ENCODE measurements at places on chromosomes 7 and 10.

DNA sequence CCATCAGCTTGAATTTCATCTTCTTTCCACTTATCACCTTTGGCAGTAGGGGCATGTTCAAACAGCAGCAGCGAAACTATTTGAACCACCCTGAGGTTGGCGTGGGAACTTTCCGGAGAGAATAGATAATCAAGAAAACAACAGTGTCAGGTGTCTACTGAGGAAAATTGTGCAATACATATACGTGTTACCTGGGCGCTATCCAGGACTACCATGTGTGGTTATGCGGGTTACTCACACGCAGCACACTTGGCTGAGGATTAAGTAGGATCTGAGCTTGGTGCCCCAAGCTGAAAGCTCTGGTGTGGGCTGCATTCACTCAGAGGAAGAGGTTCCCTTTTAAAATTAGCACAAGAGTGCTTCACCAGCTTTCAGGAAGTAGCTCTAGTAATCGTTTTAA, 8.8 kb upstream of the ABI1 start:
- no peak overlapping the region for H3K4me3 ChIP-seq
- no peaks in the 10 kb centered on the region for H3K36me3 ChIP-seq
- DNase-seq = no peak
- peaks cover 3% of the 10 kb centered on the region for H3K4me1 ChIP-seq

GRCh38 chr7:93198472-93198871, 27.8 kb downstream of the HEPACAM2 start:
- no peaks in the 10 kb centered on the region for H3K4me1 ChIP-seq
- no peak overlapping the region for H3K4me3 ChIP-seq
- no peaks in the 10 kb centered on the region for H3K27me3 ChIP-seq
- DNase-seq = no peak
- no peak overlapping the region for H3K27ac ChIP-seq

DNA sequence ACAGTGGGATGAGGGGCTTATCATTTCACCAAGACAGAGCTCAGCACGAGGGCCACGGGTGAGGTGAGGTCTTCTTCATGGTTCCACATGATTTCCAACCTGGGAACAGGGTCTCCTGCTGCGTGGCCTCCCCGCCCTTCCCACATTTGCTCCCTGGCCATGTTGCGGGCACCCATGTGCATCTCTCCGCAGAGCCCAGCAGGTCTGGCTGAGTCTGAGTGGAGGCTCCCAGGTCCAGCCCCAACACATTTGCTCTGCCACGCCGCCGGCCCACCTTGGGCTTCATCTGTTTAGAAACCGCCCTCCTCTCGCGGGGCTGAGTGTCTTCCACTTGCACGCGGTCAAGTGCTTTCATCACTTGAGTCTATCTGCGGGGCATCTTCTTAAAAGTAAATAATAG, 14.8 kb upstream of the PRKAR1B start:
- DNase-seq = no peak
- no peaks in the 10 kb centered on the region for H3K4me1 ChIP-seq
- H3K27me3 ChIP-seq = no peaks in the 10 kb centered on the region
- peaks cover 10% of the 10 kb centered on the region for H3K36me3 ChIP-seq
- no peak overlapping the region for H3K4me3 ChIP-seq
- no peak overlapping the region for H3K27ac ChIP-seq

DNA sequence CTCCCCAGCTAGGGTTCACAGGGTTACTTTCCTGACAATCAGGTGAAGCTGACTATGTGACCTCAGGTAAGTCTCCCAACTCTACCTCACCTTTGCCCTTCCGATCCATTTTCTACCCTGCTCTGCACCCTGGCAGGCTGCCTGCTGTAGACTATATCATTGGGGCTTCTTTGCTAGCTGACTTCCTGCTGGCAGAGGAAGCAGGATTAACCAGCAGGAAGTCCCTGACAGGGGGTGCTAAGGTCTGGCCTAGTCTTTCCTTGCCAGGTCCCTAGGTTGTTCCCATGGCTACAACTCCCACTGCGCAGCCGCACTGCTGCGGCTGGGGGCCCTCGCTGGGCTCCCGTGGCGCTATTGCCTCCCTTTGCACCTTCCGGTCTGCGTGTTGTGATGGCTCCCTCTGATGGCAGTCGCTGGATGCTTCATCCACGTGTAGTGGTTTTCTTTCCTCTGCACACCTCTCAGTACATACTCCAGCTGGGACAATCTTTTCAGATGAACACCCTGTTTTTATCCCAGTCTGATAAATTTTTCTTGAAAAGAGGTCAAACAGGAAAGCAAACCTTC, 365.9 kb downstream of the REEP3 start:
- H3K27ac ChIP-seq = no peak overlapping the region
- DNase-seq = no peak
- H3K4me1 ChIP-seq = no peaks in the 10 kb centered on the region
- H3K36me3 ChIP-seq = no peaks in the 10 kb centered on the region

DNA sequence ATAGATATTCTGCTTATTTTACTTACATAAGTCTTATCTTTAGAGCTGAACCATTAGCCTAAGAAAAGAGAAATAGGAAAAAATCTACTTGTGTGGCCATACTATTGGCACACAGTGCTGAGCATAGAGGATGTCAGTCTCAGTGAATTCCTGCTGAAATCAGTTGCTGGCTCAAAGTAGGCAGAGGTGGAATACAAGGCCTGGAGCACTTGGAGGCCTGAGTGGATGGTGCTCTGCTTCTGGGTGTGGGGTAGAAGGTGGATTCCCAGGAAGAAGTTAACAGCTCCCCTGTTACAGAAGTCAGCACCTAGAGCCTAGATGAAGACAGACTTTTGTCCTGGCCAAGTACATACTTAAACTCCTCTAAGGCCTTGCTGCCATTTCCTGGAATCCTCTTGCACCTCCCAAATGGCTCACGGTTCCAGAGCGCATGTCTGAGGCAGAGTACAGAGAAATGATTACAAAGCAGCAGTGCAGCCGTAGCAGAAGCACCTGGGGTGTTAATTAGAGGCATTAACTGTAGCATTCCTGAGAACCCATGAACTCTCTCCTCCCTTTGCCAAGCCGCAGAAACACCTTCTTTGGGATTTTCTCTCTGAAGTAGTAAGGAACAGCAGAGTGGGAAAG, 18.0 kb upstream of the XPNPEP1 start:
- H3K4me3 ChIP-seq = no peak overlapping the region
- no peaks in the 10 kb centered on the region for H3K4me1 ChIP-seq
- DNase-seq = no peak
- no peaks in the 10 kb centered on the region for H3K27me3 ChIP-seq
- H3K27ac ChIP-seq = no peak overlapping the region

- no peaks in the 10 kb centered on the region for H3K27me3 ChIP-seq
- H3K27ac ChIP-seq = peak overlapping the region; percentile 92
- H3K4me1 ChIP-seq = peaks cover 36% of the 10 kb centered on the region
- H3K36me3 ChIP-seq = no peaks in the 10 kb centered on the region
Measured at GRCh38 chr7:131109759-131110296, 217.8 kb upstream of the MKLN1 start.

DNA sequence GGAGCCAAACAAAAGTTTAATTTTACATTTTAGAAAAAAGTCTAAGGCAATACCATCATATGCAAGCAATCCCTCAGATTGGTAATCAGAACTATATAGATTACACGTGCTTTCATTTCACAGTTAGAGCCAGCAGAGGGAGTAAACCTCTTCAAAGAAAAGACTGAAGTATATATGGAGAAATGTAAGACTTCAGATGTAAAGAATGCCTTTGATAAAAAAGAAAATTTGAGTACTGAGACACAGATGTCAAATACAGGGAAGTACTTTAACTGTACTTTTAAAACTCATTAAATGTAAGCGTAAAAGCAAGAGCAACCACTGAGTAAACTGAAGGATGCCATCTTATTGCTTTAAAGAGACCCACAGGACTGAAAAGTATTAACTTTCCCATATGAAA, 101.4 kb upstream of the FAM133B start:
- peaks cover 11% of the 10 kb centered on the region for H3K4me1 ChIP-seq
- no peaks in the 10 kb centered on the region for H3K27me3 ChIP-seq
- no peak overlapping the region for H3K27ac ChIP-seq
- no peak overlapping the region for H3K4me3 ChIP-seq
- H3K36me3 ChIP-seq = no peaks in the 10 kb centered on the region

DNA sequence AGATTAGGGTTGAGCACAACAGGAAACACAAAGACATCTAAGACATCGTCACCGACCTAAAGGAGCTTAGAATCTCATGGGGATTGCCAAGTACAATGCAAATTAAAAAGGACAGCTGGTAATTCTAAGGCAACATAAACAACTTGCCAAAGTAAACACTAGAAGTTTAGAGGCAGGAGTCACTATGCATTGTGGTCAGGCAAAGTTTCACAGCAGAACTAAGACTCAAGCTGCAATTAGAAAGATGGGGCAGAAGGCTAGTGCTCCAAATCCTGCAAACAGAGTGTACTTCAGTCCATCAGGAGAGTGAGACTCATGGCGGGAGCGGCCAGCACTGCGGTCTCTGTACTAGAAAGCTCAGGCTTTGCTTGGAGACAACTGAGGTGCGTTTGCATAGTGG, 52.7 kb downstream of the HIPK2 start:
- peak overlapping the region; percentile 14 for H3K27ac ChIP-seq
- no peaks in the 10 kb centered on the region for H3K27me3 ChIP-seq
- H3K4me3 ChIP-seq = no peak overlapping the region
- no peak for DNase-seq
- H3K4me1 ChIP-seq = peaks cover 18% of the 10 kb centered on the region

DNA sequence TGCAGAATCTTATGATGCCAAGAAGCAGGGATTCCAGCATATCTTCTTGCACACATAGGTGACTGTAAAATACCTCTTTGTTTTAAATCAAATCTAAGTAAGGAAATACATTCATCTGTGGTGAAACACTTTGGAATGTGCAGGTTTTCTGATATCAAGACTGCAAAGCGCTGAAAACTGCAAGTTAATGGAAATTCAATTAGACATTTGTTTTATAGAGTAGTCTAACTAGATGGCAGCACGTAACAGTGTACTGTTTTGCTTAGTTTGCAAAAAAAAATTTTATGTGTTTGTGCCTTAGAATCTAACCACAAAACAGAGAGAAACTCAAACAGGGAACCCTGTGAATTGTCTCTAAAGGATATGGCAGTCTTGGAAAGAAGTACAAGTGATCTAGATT, 259.2 kb downstream of the HDAC9 start:
- H3K36me3 ChIP-seq = no peaks in the 10 kb centered on the region
- H3K4me1 ChIP-seq = no peaks in the 10 kb centered on the region
- no peak overlapping the region for H3K27ac ChIP-seq
- no peak overlapping the region for H3K4me3 ChIP-seq
- DNase-seq = no peak

DNA sequence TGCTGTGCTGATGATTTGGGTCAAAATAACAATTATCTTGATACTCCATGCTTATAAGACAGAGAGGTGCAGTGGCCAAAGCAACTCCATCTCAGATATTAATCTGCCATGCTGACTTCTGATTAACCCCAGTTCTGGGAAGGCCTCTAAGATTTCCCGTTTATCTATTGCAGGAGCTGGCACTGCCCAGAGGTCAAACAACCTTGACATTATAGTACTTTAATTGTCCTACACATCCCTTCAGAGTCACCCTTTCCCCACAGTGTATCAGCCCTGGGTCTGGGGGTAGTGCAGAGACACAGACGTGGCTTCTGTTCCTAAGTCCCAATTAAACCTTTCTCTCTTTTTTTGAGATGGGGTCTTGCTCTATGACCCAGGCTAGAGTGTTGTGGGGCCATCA, 63.8 kb downstream of the PARD3 start:
- DNase-seq = no peak
- H3K36me3 ChIP-seq = no peaks in the 10 kb centered on the region
- no peak overlapping the region for H3K4me3 ChIP-seq
- no peaks in the 10 kb centered on the region for H3K27me3 ChIP-seq
- no peak overlapping the region for H3K27ac ChIP-seq

GRCh38 chr10:4391683-4392082, 434.3 kb upstream of the AKR1E2 start:
- no peaks in the 10 kb centered on the region for H3K27me3 ChIP-seq
- H3K4me3 ChIP-seq = no peak overlapping the region
- no peaks in the 10 kb centered on the region for H3K36me3 ChIP-seq
- no peak overlapping the region for H3K27ac ChIP-seq

DNA sequence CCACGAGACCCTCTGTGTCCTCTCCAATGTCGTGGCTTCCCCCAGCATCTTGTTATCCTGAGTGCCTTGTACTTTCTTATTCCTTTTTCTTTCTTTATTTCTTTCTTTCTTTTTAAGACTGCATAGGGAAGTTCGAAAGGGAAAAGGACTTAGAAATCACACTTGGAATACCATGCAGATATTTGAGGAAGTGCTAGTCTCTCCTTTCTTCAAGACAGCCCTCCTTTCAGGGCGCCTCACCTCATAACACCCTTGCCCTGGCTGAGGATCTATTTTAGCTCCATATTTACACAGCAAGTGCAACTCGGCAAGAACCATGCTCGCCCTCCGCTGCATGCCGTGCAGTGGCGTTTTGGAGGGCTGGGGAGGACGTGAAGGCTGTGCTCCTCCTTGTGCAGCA, 232.3 kb upstream of the GLI3 start:
- no peak overlapping the region for H3K27ac ChIP-seq
- H3K36me3 ChIP-seq = no peaks in the 10 kb centered on the region
- no peak for DNase-seq

GRCh38 chr7:20170633-20171032, 46.6 kb downstream of the MACC1 start:
- H3K27ac ChIP-seq = no peak overlapping the region
- no peak overlapping the region for H3K4me3 ChIP-seq
- no peaks in the 10 kb centered on the region for H3K27me3 ChIP-seq

GRCh38 chr7:16084370-16084769, 337.0 kb downstream of the CRPPA start:
- no peaks in the 10 kb centered on the region for H3K27me3 ChIP-seq
- H3K36me3 ChIP-seq = no peaks in the 10 kb centered on the region
- no peaks in the 10 kb centered on the region for H3K4me1 ChIP-seq
- no peak for DNase-seq

DNA sequence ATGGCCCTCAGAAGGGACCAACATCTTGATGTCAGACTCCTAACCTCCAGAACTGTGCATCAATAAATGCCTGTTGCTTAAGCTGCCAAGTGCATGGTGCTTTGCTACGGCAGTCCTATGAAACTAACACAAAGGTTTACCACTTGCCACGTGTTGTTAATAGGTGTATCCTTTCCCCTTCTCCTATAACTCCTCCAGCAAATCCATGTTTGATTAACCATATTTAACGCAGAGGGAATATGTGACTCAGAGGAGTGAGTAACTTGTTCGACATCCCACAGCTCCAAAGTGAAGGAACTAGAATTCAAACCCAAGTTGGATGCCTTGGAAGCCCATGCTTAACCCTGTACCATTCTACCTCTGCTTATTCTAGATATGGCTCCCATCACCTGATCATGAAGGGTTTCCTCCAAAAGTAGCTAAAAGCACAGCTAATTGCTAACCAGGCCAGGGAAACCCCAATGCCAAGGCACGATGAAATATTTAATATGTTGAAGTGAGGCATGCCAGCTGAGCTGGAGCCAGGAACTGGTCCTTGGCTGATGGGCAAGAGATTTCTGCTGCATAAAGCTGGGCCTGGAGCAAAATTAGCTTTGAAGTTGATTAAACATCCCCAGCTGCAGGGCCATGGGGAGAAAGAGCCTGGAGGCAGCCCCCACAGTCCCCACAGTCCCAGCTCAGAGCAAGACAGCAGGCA, 131.9 kb downstream of the C10orf90 start:
- no peaks in the 10 kb centered on the region for H3K27me3 ChIP-seq
- DNase-seq = no peak
- H3K36me3 ChIP-seq = no peaks in the 10 kb centered on the region
- H3K4me1 ChIP-seq = no peaks in the 10 kb centered on the region
